Spinal cord (tissue), 10 donors: ENCODE measurements at places on chromosomes 2 and 18.

DNA sequence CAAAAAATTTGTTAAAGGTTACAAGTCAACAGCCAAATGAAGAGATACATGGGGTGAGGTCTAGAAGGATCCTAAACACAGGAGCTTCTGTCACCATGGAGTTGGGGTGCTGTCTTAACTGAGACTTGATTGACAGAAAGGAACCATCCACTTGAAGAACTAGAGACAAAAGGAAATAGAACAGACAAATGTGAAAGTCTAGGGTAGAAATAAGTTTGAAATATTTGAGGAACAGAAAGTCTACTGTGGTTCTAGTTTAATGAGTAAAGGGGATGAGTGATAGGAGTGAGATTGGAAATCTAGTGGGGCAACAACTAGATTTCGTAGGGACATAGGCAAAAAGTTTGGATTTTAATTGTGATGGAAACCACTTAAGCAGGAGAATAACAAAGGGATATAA is 18.7 kb downstream of the RBBP8 start:
- H3K36me3 ChIP-seq: peaks cover 7% of the 10 kb centered on the region
- H3K27ac ChIP-seq: no peak overlapping the region
- H3K27me3 ChIP-seq: no peaks in the 10 kb centered on the region
- no peaks in the 10 kb centered on the region for H3K4me1 ChIP-seq
- H3K4me3 ChIP-seq: no peak overlapping the region
- DNase-seq: no peak

DNA sequence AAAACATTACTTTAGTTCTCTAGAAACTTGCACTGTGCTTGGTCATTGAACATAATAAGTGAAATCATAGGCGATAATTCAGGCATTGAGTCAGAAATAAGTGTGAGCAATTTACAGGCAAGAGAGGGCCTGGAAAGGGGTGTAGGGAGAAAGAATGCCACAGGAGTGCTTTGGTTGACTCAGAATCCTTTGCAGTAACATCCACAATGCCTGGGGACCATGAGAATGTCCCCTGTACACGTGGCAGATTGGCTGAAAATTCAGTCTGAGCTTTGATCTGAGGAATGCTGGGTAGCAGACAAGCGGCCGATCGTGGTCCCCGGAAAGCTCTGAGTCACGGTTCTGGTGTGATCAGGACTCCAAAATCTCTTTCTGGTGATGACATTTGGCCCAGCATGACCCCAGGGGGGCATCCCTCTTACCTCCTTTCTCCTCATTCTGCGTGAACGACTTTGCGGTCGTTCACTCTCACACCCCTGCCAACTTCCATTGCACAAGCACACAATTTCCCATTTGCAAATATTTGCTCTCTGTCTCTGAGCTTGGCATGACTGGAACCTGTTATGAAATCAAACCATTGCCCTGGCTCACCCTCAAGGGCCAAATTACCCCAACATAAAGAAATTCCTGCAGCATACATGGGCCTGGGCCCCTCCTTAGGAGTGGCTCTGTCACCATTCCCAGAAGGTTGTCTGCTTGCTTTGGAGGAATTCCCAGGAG is 305.0 kb upstream of the EPAS1 start:
- H3K36me3 ChIP-seq: peaks cover 9% of the 10 kb centered on the region
- no peak overlapping the region for H3K27ac ChIP-seq
- H3K27me3 ChIP-seq: no peaks in the 10 kb centered on the region
- H3K4me3 ChIP-seq: no peak overlapping the region

GRCh38 chr2:46518861-46519260 is 39.5 kb downstream of the TMEM247 start:
- no peak overlapping the region for H3K27ac ChIP-seq
- no peak overlapping the region for H3K4me3 ChIP-seq
- H3K36me3 ChIP-seq: no peaks in the 10 kb centered on the region
- H3K27me3 ChIP-seq: no peaks in the 10 kb centered on the region
- peak; percentile 50 for DNase-seq

DNA sequence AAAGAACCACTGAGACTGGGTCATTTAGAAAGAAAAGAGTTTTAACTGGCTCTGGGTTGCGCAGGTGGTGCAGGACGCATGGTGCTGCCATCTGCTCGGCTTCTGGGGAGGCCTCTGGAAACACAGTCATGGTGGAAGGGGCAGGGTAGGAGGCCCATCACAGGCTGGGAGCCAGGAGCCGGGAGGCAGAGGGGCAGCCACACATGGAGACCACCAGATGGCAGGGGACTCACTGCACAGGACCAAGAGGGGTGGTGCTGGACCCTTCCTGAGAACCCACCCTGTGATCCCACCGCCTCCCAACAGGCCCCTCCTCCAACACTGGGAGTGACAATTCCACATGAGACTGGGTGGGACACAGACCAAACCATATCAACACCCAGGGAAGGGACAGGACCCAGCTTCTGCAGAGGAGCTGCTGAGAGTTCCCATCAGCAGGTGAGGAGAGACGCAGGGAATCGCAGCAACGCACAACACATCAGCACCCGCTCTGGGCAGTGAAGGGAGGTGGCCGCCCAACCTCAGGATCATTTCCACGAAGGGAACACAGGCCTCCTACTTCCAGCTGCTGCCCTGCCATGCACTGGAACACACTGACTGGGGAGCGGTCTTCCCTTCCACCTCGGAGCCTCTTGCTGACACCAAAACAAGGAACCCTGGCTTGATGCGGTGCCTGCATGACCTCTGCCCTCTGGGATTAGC is 130.7 kb downstream of the TPO start:
- H3K4me1 ChIP-seq: peaks cover 24% of the 10 kb centered on the region
- H3K27ac ChIP-seq: no peak overlapping the region
- H3K36me3 ChIP-seq: no peaks in the 10 kb centered on the region
- DNase-seq: no peak
- H3K4me3 ChIP-seq: no peak overlapping the region

GRCh38 chr2:1041012-1041805 is 90.6 kb downstream of the SNTG2 start:
- no peaks in the 10 kb centered on the region for H3K36me3 ChIP-seq
- H3K27ac ChIP-seq: no peak overlapping the region
- H3K4me1 ChIP-seq: peaks cover 4% of the 10 kb centered on the region
- no peak for DNase-seq
- H3K27me3 ChIP-seq: peaks cover 2% of the 10 kb centered on the region
- no peak overlapping the region for H3K4me3 ChIP-seq

- H3K27ac ChIP-seq: no peak overlapping the region
- H3K27me3 ChIP-seq: no peaks in the 10 kb centered on the region
- no peaks in the 10 kb centered on the region for H3K4me1 ChIP-seq
- no peaks in the 10 kb centered on the region for H3K36me3 ChIP-seq
Observed at GRCh38 chr18:41850781-41851180, 104.3 kb upstream of the PIK3C3 start.

- H3K27me3 ChIP-seq: no peaks in the 10 kb centered on the region
- no peak for DNase-seq
- H3K4me3 ChIP-seq: no peak overlapping the region
- H3K27ac ChIP-seq: no peak overlapping the region
- no peaks in the 10 kb centered on the region for H3K4me1 ChIP-seq
Observed at GRCh38 chr2:102336502-102336945, 19.1 kb upstream of the IL18R1 start.

DNA sequence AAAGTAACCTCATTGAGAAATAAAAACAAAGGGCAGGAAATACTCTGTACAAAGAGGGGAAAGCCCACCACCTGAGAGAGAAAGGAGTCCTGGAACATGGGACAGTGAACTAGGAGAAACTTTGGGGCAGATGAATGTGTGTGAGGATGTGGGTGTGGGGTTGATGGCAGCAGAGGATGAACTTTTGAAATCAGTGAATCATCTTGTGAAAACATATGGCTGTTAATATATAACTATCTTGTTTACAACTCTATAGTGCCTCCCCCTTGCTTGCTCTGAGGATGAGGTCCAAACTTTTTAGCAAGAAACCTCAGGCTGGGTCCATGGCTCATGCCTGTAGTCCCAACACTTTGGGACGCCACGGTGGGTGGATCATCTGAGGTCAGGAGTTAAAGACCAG is 171.8 kb upstream of the LHCGR start:
- no peaks in the 10 kb centered on the region for H3K27me3 ChIP-seq
- no peaks in the 10 kb centered on the region for H3K36me3 ChIP-seq
- H3K4me3 ChIP-seq: no peak overlapping the region
- no peak for DNase-seq

GRCh38 chr2:224308272-224308911 is 93.5 kb downstream of the FAM124B start:
- no peaks in the 10 kb centered on the region for H3K4me1 ChIP-seq
- no peak for DNase-seq
- H3K4me3 ChIP-seq: no peak overlapping the region
- no peaks in the 10 kb centered on the region for H3K27me3 ChIP-seq
- H3K27ac ChIP-seq: no peak overlapping the region

GRCh38 chr2:145303536-145303935 is 783.6 kb upstream of the ZEB2 start:
- H3K36me3 ChIP-seq: no peaks in the 10 kb centered on the region
- no peak for DNase-seq
- H3K4me1 ChIP-seq: no peaks in the 10 kb centered on the region
- no peak overlapping the region for H3K4me3 ChIP-seq

- H3K27me3 ChIP-seq: no peaks in the 10 kb centered on the region
- H3K27ac ChIP-seq: no peak overlapping the region
- no peak overlapping the region for H3K4me3 ChIP-seq
- H3K36me3 ChIP-seq: peaks cover 37% of the 10 kb centered on the region
- peaks cover 14% of the 10 kb centered on the region for H3K4me1 ChIP-seq
Observed at GRCh38 chr2:121359716-121360565, 74.9 kb upstream of the TFCP2L1 start.

GRCh38 chr2:18464913-18465312 is 95.5 kb downstream of the RDH14 start:
- H3K27ac ChIP-seq: no peak overlapping the region
- DNase-seq: no peak
- H3K4me3 ChIP-seq: no peak overlapping the region
- H3K36me3 ChIP-seq: no peaks in the 10 kb centered on the region
- H3K27me3 ChIP-seq: no peaks in the 10 kb centered on the region

GRCh38 chr2:68287580-68288441 is 31.9 kb downstream of the CNRIP1 start:
- peaks cover 5% of the 10 kb centered on the region for H3K4me1 ChIP-seq
- H3K4me3 ChIP-seq: no peak overlapping the region
- no peaks in the 10 kb centered on the region for H3K27me3 ChIP-seq
- no peak overlapping the region for H3K27ac ChIP-seq
- DNase-seq: peak; percentile 62

DNA sequence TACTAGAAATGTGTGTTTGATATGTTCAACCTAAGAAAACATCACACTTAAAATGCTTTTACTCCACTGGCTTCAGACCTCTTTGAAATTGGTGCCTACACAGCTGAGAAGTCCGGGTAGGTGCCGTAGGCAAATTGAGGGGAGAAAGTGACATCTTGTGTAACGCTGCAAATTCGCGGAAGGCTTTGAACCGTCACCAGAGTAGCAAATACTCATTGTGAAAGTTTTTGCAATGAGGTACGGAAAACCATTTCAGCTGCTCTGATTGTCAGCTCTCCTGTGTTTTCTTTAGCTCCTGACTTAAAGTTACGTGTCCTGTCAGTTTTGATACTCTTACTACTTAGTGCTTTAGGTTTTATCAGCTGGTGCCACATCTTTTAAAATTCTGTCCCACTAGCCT is 224.5 kb downstream of the FAM210A start:
- no peak overlapping the region for H3K4me3 ChIP-seq
- H3K27me3 ChIP-seq: no peaks in the 10 kb centered on the region
- DNase-seq: peak; percentile 62

GRCh38 chr2:85785871-85786270 is 32.1 kb downstream of the ATOH8 start:
- DNase-seq: no peak
- no peak overlapping the region for H3K27ac ChIP-seq
- peaks cover 22% of the 10 kb centered on the region for H3K36me3 ChIP-seq
- peaks cover 2% of the 10 kb centered on the region for H3K27me3 ChIP-seq
- H3K4me1 ChIP-seq: peaks cover 57% of the 10 kb centered on the region

GRCh38 chr2:72827487-72827886 is 1.7 kb upstream of the EXOC6B start:
- peaks cover 10% of the 10 kb centered on the region for H3K4me1 ChIP-seq
- no peak for DNase-seq
- no peak overlapping the region for H3K27ac ChIP-seq
- no peak overlapping the region for H3K4me3 ChIP-seq

- H3K4me1 ChIP-seq: no peaks in the 10 kb centered on the region
- H3K27ac ChIP-seq: no peak overlapping the region
- no peak for DNase-seq
- H3K36me3 ChIP-seq: no peaks in the 10 kb centered on the region
Observed at GRCh38 chr2:220281771-220282170, 654.3 kb downstream of the SLC4A3 start.

GRCh38 chr2:159427048-159427447 is 140.5 kb upstream of the WDSUB1 start:
- peak; percentile 8 for DNase-seq
- no peaks in the 10 kb centered on the region for H3K27me3 ChIP-seq
- H3K4me1 ChIP-seq: no peaks in the 10 kb centered on the region

GRCh38 chr2:240296476-240297255 is 138.8 kb upstream of the GPC1 start:
- no peaks in the 10 kb centered on the region for H3K27me3 ChIP-seq
- DNase-seq: no peak
- H3K4me1 ChIP-seq: peaks cover 68% of the 10 kb centered on the region
- no peak overlapping the region for H3K27ac ChIP-seq
- H3K4me3 ChIP-seq: no peak overlapping the region

- no peak overlapping the region for H3K4me3 ChIP-seq
- no peak for DNase-seq
- no peaks in the 10 kb centered on the region for H3K27me3 ChIP-seq
- H3K27ac ChIP-seq: no peak overlapping the region
- no peaks in the 10 kb centered on the region for H3K4me1 ChIP-seq
Observed at GRCh38 chr2:147663962-147664361, 180.9 kb upstream of the ACVR2A start.

- H3K4me3 ChIP-seq: no peak overlapping the region
- DNase-seq: no peak
- H3K27me3 ChIP-seq: peaks cover 9% of the 10 kb centered on the region
- no peaks in the 10 kb centered on the region for H3K36me3 ChIP-seq
- no peaks in the 10 kb centered on the region for H3K4me1 ChIP-seq
Observed at GRCh38 chr2:118530976-118531375, 316.5 kb downstream of the EN1 start.
